Peyer's patch (tissue), 4 donors: ENCODE measurements at places on chromosomes 6 and 20. TPM values are rescaled to one million over a fixed set of nuclear protein-coding genes. Genes with fewer than 3 reads are reported as not detected.

The PI16 gene
- not detected for total RNA-seq

The C20orf144 gene
- total RNA-seq: not detected

The PRDM13 gene
- total RNA-seq: not detected

The DLK2 gene
- not detected for total RNA-seq

The UBE2V1 gene
- 108 TPM for total RNA-seq

The PAX1 gene
- not detected for total RNA-seq

The TULP1 gene
- total RNA-seq: not detected

The OR2H1 gene
- not detected for total RNA-seq

The PLG gene
- not detected for total RNA-seq

The BNIP5 gene
- 35.4 TPM for total RNA-seq

The HLA-DMB gene
- total RNA-seq: 59.4 TPM

The ABHD16A gene
- 55.2 TPM for total RNA-seq

The SYCP2 gene
- total RNA-seq: 2.5 TPM

The CDH26 gene
- 9.8 TPM for total RNA-seq

The NTSR1 gene
- not detected for total RNA-seq

The HLA-DRA gene
- total RNA-seq: 354 TPM

The LTB gene
- total RNA-seq: not detected

The PTCRA gene
- total RNA-seq: not detected

The LINC00237 gene
- not detected for total RNA-seq

The SSTR4 gene
- total RNA-seq: not detected

The INSM1 gene
- total RNA-seq: 2.9 TPM

The GJA10 gene
- total RNA-seq: not detected

The RSPO3 gene
- total RNA-seq: 1.9 TPM

The PPARD gene
- 42.2 TPM for total RNA-seq

The ULBP3 gene
- total RNA-seq: not detected

The HLA-DQA1 gene
- 0.67 TPM for total RNA-seq

The ZC2HC1B gene
- not detected for total RNA-seq

The CDH4 gene
- not detected for total RNA-seq

The SLC17A3 gene
- not detected for total RNA-seq

The LY6G6D gene
- total RNA-seq: not detected
